Esophagus muscularis mucosa (tissue), 4 donors: ENCODE measurements at places on chromosomes 12 and 14.

GRCh38 chr14:69094481-69094880 is 58.4 kb downstream of the DCAF5 start:
- DNase-seq, result no peak

DNA sequence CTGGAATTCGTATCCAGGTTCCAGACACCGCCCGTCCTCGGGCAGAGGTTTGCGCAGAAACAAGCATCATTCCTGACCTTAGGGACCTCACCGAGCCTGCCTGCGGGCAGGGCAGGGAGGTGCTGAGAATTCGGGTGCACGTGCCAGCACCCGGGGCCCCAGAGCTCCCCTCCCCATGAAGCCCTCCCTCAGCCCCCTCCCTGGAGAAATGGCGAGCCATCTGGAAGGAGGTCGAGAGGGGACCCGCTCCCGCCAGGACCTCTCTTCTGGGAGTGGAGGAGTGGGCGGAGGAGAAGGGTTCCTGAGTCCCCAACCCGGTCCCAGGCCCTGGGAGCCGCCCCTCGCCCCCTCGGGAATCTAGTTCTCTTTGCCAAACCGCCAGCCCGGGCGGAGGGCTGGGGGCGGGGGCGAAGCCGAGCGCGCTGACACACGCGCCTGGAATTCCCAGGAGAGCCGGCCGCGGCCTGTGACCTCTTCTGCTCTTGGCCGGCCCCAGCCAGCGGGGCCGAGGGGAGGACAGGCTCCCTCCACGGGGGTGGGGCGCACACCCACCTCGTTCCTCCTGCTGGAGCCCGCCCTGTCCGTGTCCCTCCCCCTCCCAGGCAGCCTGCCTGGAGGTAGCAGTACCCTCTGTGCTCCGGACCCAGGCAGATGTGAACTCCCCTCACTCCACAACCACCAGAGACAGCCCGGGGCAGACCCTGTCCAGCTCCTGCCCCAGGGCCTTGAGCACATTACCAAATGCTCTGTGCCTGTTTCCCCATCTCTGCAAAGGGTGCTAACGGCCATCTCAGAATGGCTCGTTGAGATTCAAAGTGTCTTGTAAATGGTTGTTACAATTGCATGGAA is 23.0 kb upstream of the GPR132 start:
- no peak for DNase-seq

DNA sequence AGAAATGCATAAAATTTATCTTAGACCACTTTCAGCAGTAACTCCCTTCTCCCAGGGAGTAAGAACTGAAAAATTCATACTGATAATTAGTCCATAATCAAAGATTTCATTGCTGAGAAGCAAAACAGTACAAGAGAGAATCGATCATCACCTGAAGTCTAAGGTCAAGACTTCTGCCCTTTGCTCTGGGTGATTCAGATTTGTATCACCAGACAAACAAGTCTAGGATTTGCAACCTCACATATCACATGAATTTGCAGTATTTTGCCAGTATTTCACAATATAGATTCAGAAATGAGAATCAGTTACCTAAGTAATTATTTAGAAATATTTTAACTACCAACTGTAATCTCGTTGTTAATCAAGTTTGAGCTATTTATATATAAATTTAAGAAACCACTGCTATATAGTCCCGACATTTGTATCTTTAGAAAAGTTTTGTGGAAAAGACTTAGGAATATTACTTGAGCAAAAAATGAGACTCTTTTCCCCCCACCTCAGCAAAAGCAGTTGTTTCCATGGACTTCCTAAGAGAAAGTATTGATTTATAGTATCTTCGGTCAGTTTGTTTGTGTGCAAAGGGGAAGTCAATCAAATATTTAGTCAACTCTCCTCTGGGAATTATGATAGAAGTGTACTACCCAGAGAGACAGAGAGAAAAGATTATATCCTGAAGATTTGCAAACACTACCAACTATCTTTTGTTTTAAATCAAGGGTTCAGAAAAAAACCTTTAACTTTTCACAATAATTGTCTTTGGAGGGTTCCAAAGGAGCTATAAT is 840.1 kb downstream of the TRHDE start:
- DNase-seq, result no peak

DNA sequence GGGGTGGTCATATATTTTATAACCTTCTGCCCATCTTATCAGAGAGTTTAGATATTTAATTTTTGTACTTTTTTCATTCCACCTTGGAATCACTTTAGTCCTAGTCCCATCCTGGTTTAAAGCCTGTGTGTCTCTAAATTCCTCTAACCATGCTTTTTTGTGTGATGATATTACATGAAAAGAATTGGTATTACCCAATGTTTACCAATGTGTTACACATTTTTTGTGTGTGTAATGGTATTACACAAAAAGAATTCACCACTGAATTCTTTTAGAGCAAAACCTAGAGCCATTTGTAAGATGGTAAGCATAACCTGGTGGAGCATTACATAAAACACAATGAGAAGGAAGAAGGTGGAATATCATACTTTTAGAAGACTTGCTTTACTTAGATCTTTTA is 77.5 kb downstream of the FAR2 start:
- DNase-seq, result no peak

- no peak for DNase-seq
Observed at GRCh38 chr14:33542338-33543287, 408.3 kb downstream of the EGLN3 start.

DNA sequence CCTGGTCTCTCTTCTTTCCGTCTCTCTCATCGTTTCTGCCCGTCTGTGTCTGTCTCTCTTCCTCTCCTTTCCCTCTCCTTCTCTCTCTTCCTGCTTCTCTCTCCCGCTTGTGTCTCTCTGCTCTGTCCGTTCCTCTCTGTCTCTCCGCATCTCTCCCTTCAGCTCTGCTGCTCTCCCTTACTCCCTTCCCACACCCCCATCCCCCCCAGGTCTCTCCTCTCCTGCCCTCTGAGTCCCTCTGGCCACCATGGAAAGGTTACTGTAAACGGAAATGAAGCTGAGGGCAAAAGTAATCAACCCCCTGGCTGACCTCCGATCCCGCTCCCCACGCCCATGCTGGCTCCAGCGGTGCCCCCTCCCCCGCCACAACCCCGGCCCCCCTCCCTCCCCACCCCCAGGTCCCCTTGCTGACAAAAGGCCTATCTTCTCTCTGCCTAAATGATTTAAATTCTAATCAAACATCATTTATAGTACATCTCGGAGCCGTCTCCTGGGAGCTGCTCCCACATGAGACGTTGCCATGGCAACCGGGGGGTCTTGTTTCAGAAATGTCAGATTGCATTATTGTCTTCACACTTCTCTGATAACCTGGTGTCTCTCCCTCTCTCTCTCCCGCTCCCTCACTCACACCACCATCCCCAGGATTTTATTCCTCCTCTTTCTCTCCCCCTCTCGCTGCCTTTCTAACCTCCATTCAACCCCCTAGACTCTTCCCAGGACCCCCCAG is 203.8 kb downstream of the RBM19 start:
- no peak for DNase-seq

DNA sequence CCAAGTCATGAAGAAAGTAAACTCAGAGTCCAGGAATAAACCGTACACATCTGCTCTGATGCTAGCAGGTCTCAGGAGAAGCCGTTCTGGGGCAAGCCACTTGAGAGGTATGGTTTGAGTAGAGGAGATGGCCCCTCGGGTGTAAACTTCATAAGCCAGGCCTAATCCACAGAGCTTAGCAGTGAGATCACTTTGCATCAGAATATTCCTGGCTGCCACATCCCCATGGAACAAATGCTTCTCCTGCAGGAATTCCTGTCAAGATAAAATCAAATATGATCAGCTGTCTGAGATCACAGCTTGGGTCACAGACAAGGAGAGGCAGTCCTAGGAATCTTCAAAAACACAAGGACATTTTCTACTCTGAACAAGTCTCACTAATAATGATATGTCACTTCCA is 11.2 kb upstream of the MAGOHB start:
- no peak for DNase-seq

DNA sequence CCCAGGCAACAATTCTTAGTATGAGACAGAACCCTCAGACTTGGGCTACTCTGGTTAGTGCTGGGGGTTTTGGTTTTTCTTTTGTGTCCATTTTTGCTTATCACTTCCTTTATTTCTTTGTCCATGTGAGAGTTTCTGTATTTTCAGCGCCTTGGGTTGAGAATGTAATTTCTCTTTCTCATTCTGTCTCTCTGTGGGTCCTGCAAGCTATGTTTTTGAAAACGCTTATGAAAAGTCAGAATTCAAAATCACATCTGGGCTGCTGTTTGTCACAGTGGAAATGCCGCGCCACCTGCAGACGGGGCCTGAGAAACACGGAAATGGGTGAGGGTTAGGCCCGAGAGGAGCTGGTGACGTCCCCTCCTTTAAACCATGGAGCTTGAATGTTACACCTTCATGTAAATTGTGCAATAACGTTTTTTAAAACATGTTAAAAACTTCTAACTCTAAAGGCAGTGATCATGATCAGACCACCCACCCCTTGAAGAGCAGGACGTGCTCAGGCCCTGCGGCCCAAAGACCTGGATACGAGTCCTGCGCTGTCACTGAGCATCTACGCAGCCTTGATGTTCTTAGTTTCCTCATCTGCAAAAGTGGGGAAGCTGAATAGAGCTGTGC is 26.1 kb downstream of the JDP2 start:
- DNase-seq, result no peak

DNA sequence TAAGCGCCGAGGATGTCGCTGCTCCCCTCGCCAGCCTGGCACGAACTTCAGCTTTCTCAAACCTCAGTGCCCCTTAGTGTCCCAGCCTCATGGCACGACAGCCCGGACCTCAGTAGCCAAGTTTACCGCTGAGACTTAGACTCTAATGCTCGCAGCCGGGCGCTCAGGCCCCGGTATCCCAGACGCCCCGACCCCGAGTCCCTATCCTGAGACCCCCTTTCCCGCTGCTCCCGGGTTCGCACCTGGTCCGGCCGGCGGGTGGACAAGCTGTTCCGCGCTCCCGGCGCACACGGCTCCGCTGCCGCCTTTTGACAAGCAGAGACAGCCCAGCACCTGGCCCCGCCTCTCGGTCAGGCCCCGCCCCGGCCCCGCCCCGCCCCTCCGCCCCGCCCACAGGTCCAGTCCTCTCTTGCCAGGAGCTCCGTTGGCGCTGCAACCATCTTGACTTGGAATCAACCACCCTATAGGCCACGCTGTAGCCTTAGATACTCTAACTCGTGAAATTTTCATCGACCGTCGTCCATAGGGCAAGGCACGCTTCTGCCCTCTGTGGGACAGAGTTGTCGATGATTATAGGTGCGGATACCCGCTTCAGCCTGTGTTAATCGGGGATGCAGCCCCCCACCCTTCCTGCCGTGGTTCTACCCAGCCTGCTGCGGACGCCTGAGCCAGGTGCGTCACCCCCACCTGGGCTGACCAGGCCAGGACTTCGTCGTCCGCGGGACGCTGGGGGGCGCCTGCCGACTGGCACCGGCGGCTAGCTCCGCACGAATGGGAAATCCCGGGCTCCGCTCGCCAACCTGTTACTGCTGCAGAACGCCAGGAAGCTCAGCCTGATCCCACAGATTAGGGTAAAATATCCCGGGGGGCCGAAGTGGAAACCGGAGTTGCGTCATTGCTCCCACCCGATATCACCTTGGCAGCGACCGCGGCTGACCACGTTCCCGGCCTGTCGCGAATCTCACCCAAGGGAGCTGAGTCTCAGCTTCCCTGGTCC is at the start of gene VDR:
Gene VDR, minus strand, starts transcription at position 282 of the 997 bp plus-strand sequence. CDS start 25,881 bp downstream, outside the sequence.
- peak; percentile 96 for DNase-seq

DNA sequence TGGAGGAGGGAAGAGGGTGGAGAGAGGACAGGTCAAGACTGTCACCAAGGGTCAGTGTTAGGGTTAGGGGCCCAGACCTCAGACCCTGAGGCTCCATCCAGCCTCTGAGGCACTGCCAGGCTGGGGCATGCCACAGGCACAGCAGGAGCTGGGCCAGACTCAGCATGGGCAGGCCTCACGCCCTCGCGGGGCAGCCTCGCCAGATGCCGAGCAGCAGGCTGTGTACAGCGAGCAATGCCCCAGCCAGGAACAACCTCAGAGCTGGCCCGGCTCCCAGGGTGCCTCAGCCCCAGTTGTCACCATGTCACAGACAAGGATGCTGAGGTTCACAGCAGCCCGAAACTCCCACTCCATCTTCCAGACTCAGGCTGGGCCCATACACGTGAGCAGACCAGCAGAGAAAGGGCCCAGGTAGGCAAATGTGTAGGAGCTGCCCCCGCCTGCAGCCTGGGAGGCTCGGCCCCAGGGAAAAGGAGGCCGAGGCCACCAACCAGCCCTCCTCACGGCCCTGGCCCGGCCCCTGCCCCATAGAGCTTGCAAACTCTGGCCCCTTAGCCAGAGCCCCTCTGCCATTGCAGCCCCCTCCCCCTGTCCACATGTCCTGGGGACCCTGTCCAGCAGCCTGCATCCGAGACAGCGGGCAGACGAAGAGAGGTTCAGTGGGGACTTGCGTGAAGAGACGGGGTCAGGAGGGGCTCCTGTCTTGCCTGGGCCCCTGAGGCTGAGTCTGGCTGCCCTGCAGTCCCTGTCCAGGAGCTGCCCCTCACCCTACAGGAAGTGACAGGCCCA is 7.5 kb downstream of the C14orf180 start:
- no peak for DNase-seq

GRCh38 chr14:102927878-102928411 is 5.5 kb downstream of the AMN start:
- no peak for DNase-seq

- DNase-seq, result no peak
Observed at GRCh38 chr14:102805371-102805891, 28.2 kb downstream of the TRAF3 start.

GRCh38 chr12:53424626-53425514 is 1.2 kb downstream of the AMHR2 start:
- no peak for DNase-seq

GRCh38 chr14:95961481-95961880 is 77.7 kb upstream of the C14orf132 start:
- no peak for DNase-seq

DNA sequence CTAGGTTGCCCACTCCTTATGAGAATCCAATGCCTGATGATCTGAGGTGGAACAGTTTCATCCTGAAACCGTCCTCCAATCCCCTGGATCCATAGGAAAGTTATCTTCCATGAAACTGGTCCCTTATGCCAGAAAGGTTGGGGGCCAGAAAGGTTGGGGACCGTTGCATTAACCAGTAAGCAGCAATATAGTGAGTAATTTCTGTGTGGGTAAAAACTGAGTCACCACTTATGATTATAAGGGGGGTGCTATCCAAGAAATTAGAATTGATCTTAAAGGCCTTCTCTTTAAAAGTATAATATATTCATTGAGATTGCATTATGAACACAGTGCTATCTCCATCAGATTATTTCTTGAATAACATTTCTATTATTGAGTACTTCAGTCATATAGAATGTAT is 97.2 kb downstream of the PCNX1 start:
- no peak for DNase-seq

GRCh38 chr12:78886719-78887407 is 22.3 kb downstream of the SYT1 start:
- DNase-seq, result no peak

- DNase-seq, result no peak
Observed at GRCh38 chr12:116544656-116545055, 14.5 kb upstream of the MAP1LC3B2 start.

- DNase-seq, result no peak
Observed at GRCh38 chr12:56160193-56160763, 2.1 kb downstream of the MYL6 start.
